ENCODE measurements at places on chromosomes 1 and 21.

DNA sequence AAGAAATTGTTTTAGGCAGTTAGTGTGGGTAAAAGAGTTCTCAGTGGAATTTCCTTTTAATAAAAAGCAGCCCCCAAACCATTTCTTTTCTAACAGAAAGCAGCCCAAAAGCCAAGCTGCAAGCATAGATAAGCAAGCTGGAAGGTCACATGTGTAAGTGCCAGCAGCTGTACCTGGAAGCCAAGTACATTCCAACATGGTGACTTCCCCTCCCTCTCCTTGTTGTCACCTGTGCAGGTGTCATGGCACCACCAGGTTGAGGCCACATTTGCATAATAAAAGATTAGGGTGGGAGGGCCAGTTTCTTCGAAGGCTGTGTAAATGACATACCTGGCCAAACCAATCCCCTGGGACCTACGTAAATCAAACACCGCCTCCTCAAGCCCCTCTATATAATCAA is 240.3 kb upstream of the RAB4A start:
- DNase-seq: no peak

DNA sequence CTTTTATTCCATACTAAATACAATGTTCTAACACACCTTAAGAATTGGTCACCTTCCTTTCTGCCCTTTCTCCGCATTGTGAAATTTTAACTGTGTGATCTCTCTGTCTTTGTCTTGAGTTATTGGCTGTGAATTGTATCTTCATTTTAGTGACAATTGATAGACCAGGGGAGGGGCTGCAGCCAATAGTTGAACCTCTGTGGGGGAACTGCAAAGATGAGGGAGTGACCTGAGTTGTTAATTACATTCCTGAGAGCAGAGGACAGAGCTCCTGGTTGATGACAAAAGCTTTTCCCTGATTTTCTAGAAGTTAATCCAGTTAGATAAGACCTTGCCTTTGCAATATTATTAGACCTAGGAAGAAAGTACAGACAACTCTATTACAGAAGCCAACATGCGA is 1535.7 kb downstream of the BRINP3 start:
- DNase-seq: no peak

DNA sequence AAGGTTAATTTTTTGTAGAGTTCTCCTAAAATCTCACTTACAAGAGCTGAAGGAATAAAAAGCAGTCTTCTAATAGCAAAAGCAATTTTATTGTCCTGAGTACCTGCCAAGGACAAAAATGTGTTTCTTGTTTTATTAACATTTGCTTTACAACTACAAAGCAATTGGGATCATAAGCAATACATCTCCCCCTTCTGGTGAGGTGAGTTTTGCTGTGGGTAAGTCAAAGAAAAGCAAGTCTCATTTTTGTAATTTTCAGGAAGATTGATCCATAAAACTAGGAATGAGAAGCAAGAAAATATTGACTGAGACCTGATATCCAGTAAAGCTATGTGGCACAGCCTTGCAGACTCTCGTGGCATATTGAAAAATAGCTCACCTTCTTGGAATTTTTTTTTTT is 2162.7 kb downstream of the NCAM2 start:
- no peak for DNase-seq

- no peak for DNase-seq
Measured at GRCh38 chr1:248821101-248821500, 4.6 kb downstream of the SH3BP5L start.

GRCh38 chr1:32521165-32521564 is 18.1 kb upstream of the ZBTB8A start:
- no peak for DNase-seq

- DNase-seq: no peak
Measured at GRCh38 chr1:209880031-209880430, 52.3 kb downstream of the UTP25 start.

- DNase-seq: no peak
Measured at GRCh38 chr1:195715652-195716051, 892.6 kb downstream of the KCNT2 start.

DNA sequence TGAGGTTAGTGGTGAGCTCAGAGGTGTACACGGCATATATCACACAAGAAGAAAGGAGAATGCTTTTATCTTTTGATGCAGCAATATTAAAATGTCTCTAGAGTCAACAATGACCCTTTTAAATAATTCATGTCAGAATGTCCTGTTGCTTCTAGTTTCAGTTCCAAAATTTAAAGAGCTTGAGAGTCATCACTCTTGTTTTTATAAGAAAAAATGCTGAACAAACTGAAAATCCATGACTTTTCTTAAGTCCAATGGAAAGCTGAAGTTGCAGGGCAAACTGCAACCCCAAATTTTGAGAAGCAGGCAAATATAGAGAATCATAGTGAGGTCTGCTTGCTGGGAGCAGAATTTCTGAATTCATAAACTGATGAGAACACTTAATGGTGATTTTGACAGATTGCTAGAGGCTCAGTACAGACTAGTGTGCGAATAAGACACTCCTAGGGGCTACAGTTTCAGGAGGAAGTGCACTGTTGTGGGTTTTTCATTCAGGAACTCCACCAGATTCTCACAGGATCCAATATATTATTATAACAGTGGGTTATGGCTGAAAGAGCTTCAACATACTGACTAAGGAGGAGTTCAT is 135.1 kb downstream of the CLIC6 start:
- DNase-seq: no peak

DNA sequence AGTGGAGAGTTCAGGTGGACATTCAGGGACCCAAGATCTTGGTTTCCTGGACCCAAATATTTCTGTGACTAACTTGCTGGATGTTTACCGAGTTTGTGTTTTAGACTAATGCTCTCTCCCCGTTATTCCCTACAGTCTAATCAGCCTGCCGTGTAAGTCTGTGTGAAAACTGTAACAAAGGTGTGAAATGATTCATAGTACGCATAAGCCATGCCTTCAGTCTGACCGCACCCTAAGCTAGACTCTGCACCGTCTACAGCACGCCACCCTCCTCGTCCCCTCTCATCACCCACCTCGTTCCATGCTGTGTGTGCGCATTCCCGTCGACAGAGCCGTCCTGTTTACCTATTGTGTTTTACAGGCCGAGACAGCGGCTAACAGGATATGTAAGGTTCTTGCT is 50.5 kb downstream of the ACTN2 start:
- no peak for DNase-seq

GRCh38 chr1:156721131-156721530 is 7.1 kb upstream of the METTL25B start:
- no peak for DNase-seq

GRCh38 chr1:192941722-192942411 is 117.3 kb downstream of the UCHL5 start:
- DNase-seq: no peak
